Dorsolateral prefrontal cortex (tissue), 122 donors: ENCODE measurements at places on chromosomes 16 and 17.
A peak's percentile ranks its signal among the peaks of the same experiment; 100 is the strongest.

GRCh38 chr17:8224891-8225812, 14.8 kb upstream of the AURKB start:
- DNase-seq: no peak

GRCh38 chr16:89430436-89431157, 59.8 kb downstream of the ANKRD11 start:
- DNase-seq: no peak

DNA sequence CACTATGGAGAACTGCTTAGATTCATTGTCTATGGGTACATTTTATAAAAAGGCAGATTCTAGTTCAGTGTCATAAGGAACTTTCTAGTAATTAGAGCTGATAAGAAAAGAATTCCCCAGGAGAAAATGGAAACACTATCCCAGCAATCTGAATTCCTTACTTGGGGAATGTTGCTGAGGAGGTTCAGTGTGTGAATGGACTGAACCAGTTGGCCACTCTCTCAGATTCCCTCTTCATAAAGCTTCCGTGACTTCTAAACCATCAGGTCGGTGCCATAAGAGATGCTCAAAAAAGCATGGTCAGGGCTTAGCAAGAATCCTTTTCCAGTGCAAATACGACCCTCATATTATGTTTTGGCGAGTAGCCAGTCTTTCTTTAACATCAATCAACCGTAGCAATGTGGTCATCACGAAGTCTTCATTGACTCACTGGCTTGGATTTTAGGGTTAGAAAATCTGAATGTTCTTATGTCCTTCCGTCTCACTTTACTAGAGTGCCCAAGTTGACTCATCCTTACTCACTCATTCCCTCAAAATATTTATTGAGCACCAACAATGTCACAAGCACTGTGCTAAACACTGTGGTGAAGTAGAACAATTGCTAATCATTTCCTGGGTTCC, 102.7 kb upstream of the HLF start:
- no peak for DNase-seq

DNA sequence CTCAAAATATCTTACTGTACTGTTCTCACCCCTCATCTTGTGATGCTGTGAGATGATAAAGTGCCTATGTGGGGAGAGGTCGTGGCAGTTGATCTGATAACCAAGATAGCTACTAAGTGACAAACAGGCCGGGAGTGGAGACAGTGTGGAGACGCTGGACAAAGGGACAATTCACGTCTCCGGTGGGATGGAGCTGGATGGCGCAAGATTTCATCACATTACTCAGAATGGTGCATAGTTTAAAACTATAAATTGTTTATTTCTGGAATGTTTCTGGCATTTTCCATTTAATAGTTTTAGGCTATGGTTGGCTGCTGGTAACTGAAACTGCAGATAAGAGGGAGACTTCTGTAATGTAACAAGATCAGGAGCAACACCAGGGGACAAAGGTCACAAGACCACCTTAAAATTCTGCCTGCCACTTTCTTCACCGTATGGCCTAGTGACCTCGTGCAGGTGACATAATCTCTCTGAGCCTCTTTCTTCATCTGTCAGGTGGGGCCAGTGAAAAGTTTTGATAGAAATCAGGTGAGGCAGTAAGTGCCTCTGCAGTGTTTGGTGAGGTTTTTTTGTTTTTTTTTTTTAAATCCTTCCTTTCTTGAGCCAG, 54.4 kb upstream of the LGALS9 start:
- DNase-seq: no peak

GRCh38 chr17:37742116-37742761, 2.6 kb downstream of the HNF1B start:
- DNase-seq: no peak

GRCh38 chr16:84618581-84619460, 943 bp upstream of the COTL1 start:
- DNase-seq: no peak

- DNase-seq: no peak
Observed at GRCh38 chr17:80319999-80320344, 59.3 kb downstream of the RNF213 start.

DNA sequence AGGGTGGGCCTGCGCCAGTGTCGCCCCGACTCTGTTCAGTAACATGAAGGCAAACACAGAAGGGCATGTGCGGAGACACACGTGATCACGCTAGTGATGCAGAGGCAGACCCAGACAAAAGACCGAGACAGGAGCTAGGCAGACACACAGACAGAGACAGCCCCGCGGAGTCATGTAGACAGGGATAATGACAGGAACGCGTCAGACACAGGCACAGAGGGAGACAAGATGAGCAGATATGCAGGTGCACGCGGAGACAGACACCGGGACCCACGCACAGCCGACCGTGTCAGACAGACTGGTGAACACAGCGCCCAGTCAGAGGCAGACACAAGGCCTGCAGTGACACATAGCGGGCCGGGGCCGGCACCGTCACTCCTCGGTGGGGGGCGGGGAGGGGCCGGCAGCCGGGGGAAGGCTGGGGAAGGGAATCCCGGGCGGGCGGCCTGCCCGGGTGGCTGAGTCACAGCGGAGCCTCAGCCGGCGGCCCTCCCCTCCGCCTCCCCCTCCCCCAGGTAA, 7.4 kb downstream of the KDM6B start:
- DNase-seq: peak; percentile 87

DNA sequence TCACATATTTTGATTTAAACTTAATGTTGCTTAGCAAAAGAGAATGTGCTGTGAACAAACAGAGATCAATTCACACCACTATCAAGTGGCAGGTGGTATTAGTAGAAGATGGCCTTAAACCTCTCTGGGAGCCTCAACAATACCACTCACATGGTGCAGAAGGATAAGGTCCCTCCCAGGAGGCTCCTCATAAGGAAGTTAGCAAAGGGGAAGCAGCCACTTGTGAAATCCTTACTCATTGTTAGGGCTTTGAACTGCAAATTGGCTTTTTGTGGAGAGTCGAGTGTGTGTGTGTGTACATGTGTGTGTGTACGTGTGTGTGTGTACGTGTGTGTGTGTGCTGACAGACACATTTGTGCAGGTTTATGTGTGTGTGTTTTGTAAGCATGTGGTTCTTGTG, 48.9 kb upstream of the ASIC2 start:
- DNase-seq: no peak

- no peak for DNase-seq
Observed at GRCh38 chr17:6756425-6757031, 682 bp downstream of the XAF1 start.

GRCh38 chr16:85123891-85124635, 11.8 kb upstream of the CIBAR2 start:
- peak; percentile 49 for DNase-seq

DNA sequence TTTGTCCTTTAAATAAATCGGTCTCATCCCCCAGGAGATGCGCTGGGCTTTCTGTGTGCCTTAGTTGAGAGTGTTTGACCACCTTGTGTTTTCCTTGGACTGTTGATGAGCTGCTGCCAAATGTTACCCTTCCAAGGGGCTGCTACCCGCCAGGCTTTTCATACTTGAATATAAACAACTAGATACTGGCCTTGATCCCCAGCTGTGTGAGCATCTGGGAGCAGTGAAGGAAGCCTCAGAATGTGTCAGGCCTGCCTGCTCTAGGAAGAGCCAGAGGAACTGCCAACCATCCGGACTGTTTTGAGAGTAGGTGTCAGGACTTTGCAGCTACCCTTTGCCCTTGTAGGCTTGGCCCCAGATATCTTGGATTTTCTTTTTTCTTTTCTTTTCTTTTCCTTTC, 57.8 kb downstream of the LDHD start:
- no peak for DNase-seq

DNA sequence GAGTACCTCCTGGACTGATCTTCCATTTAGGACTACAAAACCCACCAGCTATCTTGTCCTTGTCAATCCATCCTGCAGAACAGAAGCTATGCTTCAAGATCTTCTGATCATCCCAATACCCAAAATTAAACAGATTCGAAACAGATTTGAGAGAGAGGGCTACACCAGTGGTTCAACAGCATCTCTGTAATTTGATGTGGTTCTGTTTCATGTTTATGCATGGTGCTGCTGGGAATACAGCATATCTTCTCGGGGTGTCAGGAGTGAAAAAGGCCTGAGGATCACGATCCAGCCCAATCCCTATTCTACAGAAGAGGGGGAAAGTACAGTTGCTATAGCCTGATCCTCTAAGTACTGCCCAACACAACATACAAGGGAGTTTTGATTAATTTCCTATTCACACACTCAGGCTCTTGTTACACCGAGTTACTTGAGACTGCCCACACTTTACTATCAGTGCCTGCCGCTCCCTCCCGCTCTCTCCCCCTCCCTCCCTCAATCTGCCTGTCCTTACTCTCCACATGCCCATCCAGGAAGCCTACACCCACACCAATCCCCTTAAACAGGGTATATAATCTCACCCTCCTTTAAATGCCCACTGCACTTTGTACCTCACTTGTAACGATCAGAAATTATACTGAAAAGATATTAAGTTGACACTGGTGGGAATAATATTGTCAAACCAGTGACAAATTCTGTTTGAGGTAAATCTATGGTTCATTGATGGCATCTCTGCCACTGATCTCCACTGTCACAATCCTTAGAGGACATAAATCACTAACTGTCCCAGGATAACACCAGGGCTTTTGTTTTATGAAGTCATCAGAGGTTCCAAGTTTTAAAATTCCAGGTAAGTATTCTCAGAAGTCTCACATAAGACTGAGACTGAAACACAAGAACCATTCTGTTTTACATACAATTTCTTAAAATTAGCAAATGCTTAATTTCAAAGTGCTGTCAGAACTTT, 89.3 kb upstream of the PLEKHM1 start:
- DNase-seq: no peak

DNA sequence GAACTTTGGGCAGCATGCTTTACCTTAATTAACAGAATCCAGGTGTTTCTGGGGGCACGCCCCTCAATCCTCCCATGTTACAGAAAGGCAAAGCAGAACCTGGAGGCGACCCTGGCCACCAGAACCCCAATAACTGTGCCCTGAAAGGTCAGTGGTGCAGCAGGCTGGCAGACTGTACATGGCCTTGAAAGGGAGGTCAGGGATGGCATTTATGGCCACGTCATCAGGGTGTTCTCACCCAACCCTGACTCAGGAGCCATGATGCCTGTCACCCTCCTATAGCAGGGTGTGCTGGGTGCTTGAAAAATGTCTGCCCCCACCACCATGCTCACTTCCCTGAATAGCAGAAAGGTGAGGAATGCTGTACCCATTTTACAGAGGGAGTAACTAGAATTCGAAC, 177.7 kb downstream of the TMEM132E start:
- DNase-seq: no peak

- DNase-seq: no peak
Observed at GRCh38 chr16:87765473-87765775, 362 bp downstream of the KLHDC4 start.

DNA sequence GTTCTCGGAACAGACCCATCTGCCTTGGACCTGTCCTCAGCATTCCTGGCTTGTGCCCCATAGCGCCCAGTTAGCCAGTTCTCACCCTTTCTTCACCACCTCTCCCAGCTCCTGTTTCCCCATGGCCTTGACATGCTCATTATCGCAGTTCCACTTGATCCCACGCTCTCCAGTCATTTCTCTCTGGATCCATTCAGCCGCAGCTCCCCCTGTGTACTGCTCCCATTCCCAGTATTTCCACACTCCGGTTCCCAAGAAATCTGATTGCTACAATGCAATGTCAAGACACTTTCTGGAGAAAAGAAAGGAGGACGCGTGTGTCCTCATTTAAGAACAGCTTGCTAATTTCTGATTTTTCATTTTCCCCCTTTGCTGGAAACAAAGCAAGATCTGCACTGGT, 55.4 kb downstream of the TMEM186 start:
- no peak for DNase-seq

GRCh38 chr16:76265434-76266045, 11.7 kb upstream of the CNTNAP4 start:
- DNase-seq: no peak

GRCh38 chr17:81682565-81683207, 911 bp downstream of the ARL16 start:
- no peak for DNase-seq

- DNase-seq: no peak
Observed at GRCh38 chr17:9330611-9331271, 244.9 kb downstream of the STX8 start.

GRCh38 chr17:16873174-16874035, 98.5 kb downstream of the TNFRSF13B start:
- peak; percentile 44 for DNase-seq

DNA sequence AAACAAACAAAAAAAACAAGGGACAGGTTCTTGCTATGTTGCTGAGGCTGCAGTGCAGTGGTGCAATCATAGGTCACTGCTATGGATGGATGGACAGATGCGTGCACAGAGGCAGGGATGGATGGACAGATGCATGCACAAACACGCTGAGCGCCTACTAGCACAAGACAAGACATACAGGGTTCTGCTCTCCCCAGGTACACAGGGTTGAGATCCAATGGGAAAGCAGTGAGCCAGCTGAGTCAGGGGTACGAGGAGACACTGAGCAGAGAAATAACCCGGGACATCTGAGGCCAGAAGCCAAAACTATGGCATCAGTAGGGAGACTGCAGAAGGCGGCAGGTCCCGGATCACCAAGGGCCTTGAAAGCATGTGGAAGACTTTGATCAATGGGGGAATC, 6.2 kb downstream of the IL32 start:
- DNase-seq: no peak

DNA sequence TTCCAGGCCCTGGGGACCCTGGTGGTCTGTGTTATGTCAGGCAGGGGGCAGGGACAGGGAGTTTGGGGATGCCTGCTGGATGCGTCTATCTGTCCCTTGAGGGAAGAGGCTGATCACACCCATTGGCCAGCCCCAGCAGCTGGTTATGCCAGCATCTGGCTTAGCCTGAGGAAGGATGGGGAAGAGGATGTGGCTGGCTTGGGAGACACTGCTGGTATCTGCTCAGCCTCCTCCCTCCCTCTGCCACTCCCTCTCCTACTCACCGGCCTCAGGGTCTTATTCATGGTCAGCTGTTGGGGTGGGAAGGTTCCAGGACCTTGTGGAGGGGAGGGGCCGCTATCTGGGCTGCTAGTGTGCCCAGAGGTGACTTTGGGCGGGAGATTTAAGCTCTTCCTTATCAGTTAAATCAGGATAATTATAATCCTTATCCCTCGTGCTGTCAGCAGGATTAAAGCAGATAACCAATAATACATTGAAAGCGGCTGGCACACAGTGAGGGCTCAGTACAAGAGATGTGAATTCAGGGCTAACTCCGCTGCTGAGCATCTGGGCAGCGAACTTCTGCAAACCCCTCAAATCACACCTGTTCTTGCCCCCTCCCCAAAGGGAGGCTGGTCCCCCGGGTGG, 36.0 kb upstream of the MLKL start:
- no peak for DNase-seq

- DNase-seq: no peak
Observed at GRCh38 chr16:83738923-83739503, 68.8 kb upstream of the HSBP1 start.
